Regular cardiac myocyte (primary cell): ENCODE measurements at places on chromosomes 1 and 21. TPM values are rescaled to one million over a fixed set of nuclear protein-coding genes. Genes with fewer than 3 reads are reported as not detected.

DHRS3 gene
- total RNA-seq, result 179 and 234 TPM in 2 replicates

SLC5A9 gene
- total RNA-seq, result not detected in 2 replicates

SPRR3 gene
- not detected in 2 replicates for total RNA-seq

C1orf210 gene
- total RNA-seq, result not detected in 2 replicates
